MV-4-11 (cell line): ENCODE measurements at places on chromosomes 16 and 17.

DNA sequence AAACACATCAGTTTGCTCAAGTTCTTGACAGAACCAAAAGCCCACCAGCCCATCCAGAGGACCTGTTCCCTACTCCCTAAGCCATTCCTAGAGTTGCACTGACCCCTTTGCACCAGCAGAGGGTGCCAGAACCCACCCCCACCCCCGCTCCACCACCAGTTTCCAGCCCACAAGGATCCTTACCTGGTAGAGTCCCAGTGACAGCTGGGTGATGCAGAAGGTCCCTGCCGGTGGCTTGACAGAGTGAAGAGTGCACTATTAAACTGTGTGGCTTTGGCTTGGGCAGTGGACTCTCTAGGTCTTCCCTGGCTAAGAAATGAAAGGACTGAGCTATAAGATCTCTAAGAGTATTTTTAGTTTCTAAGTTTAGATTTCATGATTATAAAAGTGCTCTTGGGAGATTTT is 73.3 kb upstream of the MTMR4 start:
- no peak for DNase-seq

- no peak for DNase-seq
Measured at GRCh38 chr17:10130263-10130662, 68.1 kb downstream of the GAS7 start.

DNA sequence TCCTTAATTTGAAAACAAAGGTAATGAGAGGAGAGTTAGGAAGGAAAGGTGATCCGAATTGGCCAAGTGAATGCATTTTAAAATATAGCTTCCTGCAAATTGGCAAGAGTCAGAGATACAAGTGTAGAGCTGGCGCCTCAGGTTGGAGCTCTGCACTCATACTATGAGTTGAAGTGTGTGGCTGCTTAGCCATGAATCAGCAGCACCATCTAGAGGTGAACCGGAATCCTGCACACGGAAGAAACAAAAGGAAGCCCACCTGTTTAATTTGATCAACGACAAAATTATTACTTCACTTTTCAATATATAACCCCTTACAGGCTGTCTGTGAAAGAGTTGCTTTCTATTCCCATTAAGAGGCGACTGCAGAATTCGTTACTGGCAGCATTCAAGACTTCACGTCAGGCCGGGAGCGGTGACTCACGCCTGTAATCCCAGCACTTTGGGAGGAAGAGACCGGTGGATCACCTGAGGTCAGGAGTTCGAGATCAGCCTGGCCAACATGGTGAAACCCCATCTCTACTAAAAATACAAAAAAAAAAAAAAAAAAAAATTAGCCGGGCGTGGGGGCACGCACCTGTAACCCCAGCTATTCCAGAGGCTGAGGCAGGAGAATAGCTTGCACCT is 1253.7 kb upstream of the CDH8 start:
- DNase-seq: no peak

DNA sequence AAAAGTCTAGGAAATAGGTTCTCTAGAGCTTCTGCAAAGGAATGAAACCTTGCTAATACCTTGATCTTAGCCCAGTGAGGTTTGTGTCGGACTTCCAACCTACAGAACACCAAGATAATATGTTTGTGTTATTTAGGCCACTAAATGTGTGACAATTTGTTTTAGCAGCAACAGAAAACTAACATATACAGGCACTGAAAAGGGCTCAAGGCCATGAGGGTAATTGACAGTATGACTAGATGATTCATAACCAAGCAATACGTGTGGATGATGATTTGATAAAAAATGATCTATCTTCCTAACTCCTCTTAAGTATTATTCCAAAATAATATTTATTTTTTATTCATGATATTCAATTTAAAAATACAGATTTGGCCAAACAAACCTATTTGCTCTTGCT is 27.7 kb upstream of the MED13 start:
- no peak for DNase-seq

- peak; percentile 24 for DNase-seq
Measured at GRCh38 chr17:42673885-42674754, 2.7 kb downstream of the PLEKHH3 start.

DNA sequence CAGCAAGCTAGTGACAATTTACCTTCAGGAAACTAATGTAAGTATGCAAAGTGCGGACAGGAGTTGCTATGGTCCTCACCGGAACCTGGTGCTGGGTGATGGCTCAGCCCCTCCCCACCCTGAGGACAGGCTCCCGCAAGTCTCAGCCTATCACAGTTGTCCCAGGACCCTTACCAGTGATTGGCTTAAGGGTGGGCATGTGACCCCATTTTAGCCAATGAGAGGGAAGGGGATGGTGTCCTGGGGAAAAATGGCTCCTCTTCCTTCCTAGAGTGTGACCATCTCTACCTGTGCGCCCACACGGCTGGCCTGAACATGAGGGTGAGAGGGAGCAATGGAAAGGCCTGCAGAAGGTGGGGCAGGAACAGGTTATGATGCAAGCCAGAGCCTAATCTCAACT is 80.4 kb downstream of the C16orf78 start:
- DNase-seq: no peak

DNA sequence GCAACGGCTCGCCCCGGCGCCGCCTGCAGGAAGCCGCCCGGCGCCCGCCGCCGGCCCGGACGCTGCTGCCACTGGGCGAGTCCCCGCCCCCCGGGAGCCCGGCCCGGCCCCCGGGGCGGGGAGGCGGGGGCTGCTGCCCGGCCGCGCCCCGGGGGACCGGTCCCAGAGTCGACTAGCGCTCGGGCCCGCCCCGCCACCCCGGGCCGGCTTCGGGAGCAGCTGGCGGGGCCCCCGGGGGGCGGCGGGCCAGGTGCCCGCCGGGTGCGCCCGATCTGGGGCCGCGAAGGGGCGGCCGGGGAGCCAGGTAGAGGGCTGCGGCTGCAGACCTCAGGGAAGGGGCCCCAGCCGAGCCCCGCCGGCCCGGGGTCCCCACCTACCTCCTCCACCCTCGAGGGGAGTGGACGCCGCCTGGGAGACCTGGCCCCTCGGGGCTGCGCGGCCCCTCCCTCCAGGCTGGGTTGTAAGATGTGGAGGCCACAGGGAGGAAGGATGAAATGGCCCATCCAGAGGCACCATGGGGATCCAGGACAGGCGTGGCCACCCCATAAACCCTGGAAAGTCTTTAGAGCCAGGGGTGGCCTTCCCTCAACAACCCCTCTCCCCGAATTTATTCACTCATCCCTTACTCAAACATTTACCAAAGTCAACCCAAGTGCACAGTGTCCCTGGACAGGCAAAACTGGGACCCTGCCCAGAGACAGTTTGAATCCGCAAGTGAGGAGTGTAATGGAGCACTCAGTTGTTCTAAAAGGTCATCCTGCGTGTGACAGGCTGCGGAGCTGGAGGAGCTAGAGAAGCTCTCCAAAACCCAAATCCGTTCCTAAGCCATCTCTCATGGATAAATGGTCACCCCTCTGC is at the start of gene CDYL2:
CDYL2 (minus strand) TSS at position 73 of the 858 bp plus-strand sequence. CDS start 425 bp downstream, outside the sequence.
- DNase-seq: no peak

- DNase-seq: no peak
Measured at GRCh38 chr17:43356999-43357398, 41.8 kb upstream of the ARL4D start.

DNA sequence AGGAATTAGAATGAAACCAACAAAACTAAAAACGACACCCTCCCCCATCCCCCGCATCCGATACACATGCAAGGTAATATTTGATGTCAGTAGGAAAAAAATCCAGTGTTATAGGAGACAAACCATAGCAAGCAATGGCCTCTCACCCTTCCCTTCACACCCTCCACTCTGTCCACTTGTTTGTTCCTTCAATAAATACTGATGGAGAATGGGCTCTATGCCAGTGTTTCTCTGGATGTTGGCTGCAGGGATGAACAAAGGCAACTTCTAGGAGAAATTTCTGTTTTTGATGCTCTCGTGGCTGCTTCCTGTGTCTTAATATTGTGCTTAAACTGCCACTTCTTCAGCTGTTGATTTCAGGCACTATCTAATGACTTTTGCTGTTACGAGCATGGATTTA is 98.8 kb downstream of the WWOX start:
- DNase-seq: no peak
